ENCODE measurements at places on chromosomes 2 and 18.

DNA sequence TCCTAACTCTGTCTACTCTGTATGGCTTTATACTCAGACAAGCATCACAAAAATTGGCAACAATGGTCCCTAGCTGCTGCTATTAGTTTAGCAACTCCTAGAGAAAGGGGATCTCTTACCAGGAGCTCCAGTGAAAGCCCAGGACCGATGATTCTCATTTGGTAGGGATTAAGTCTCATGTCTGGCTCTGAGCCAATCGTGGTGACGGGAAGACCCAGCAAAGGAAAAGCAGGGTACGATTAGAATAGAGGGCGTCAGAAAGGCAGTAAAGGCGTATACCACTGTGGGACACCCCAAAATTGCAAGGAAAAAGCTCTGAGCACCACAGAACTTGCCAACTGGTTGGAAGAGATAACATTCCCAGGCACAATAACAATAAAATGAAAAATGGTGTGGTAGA lies 129.5 kb downstream of the MTCL1 start:
- no peak for DNase-seq

GRCh38 chr18:42486271-42486670 lies 531.2 kb downstream of the PIK3C3 start:
- DNase-seq, result no peak

GRCh38 chr18:72122103-72122502 lies 422.0 kb downstream of the CBLN2 start:
- DNase-seq, result no peak

GRCh38 chr2:180955101-180955500 lies 25.3 kb upstream of the UBE2E3 start:
- DNase-seq, result no peak

- DNase-seq, result peak; percentile 84
Measured at GRCh38 chr2:229922449-229923386, at the start of gene FBXO36. FBXO36 (plus strand) TSS chr2:229922503; CDS start chr2:229922514, 11 bp downstream.

GRCh38 chr18:4119813-4120212 lies 335.3 kb downstream of the DLGAP1 start:
- no peak for DNase-seq

DNA sequence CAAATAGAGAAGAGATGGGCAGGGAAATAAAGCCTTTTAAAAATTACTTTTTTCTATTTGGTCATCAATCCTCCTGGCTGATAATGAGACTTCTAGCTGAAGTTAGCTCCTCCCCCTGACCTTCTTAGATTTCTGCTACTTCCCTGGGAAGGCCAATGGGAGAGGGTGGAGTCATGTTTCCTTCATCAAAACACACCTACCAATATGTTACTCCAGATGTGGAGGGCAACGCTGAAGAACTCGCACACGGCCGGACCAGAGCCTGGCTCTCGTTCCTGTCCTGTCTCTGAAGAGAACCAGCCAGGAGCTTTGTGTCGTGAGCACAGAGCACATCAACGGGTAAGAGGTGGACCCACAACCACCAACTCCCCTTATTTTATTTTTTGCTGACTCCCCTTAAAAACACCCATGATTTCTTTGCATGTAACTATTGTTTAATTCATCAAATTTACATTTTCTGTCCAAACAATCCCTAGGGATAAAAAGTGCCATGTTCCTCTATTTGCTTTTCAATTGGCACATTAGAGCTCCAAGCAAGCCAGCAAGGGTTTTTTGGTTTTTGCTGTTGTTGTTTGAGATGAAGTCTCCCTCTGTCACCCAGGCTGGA lies 94.9 kb downstream of the ADD2 start:
- DNase-seq, result no peak
